ENCODE measurements at places on chromosomes 12 and 14. TPM values are rescaled to one million over a fixed set of nuclear protein-coding genes. Genes with fewer than 3 reads are reported as not detected.

- no peak for DNase-seq
Measured at GRCh38 chr12:107007411-107007810, 20.5 kb upstream of the MTERF2 start.

DNA sequence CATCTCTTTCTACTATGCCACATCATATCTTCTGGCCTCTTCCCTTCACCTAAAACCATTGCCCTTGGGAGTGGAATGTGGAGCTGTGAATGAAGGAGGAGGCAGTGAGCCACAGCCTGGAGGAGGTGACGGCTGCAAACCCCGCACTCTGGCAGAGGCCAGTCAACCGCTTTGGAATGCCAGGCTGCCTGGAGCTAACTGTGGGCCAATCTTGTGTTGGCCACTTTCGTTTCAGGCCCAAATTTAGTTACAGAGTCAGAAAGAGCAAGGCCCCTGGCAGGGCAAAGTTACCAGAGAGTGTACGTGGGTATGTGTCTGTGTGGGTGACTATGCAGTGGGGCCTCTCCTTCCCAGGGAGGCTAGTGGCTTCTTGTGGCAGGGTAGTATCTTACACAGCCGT lies 40.1 kb downstream of the CACNA1C start:
- DNase-seq: no peak

- no peak for DNase-seq
Measured at GRCh38 chr12:132023658-132024057, 73.9 kb downstream of the EP400 start.

Gene SLC15A5
- not detected for polyA plus RNA-seq

Gene PROX2
- polyA plus RNA-seq: 2.0 TPM

- DNase-seq: no peak
Measured at GRCh38 chr14:96304956-96305355, 48.9 kb downstream of the BDKRB1 start.

DNA sequence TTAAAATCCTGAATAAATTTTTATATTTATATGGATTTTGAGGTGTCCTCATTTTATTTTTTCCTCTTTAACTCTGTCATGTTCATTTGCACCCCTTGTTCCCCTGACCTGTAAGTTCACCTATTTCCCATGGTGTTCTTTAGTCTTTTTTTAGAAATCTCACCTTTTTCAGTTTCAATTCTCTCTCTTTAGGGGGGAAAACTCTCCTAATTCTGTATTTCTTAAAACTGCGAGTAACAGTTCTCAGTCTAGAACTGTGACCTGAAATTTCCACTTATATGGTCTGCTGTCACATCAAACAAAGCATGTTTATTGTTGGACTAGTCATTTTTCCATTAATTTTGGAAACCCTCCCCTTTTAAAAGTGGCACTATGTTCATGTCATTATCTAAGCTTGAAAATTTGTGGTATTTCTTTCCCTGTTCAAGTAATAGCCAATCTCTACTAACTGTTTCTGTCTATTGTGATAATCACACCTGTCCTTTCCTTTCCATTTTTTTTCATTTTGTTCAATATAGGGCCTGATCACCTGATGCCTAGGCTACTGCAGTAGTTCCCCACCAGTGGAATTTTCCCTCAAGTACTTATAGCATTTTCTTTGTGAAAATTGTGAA lies 14.0 kb upstream of the FBXO33 start:
- no peak for DNase-seq

Gene SLC6A15
- 0.32 TPM for polyA plus RNA-seq

DNA sequence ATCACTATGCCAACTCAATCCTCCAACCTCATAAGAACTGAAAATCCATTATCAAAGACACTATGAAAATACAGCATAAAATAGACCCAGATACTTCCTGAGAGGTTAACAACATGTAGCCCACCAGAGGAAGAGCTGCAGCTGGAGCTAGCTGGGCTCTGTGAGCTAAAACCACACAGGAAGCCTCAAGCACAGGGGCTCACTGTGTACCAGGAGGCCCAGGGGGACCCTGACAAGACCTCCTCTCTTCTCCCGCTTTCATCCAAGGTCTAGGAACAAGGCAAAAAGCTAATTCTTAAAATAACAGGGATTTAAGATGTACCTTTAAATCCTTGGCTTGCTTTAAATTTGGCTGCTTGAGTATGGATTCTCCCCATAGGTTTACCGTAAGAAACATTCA lies 53.6 kb downstream of the EIF2S3B start:
- no peak for DNase-seq

Gene TMEM119
- polyA plus RNA-seq: 41.0 TPM

DNA sequence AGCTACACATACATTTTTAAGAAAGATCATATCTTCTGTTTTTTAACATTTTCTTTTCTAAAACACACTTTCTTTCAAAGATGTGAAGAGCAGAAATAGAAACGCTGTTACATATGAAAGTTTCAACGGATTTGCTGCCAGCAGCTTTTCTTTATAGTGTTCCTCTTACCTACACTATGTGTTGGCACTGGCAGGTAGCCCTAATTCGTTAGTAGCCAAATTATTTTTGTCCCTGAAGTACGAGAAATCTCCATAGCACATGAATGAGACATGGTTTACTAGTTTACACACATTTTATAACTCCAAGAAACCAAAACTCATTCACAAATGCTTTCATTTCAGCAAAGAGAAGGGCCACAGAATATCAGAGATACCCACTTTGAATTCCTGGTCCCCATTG lies 6.6 kb downstream of the SOX5 start:
- DNase-seq: no peak

Gene ASCL1
- 2.8 TPM for polyA plus RNA-seq

Gene TULP3
- polyA plus RNA-seq: 38.9 TPM

- peak; percentile 78 for DNase-seq
Measured at GRCh38 chr12:94174576-94174975, 26.2 kb downstream of the PLXNC1 start.

- DNase-seq: no peak
Measured at GRCh38 chr14:25472700-25473099, 422.8 kb upstream of the STXBP6 start.

- no peak for DNase-seq
Measured at GRCh38 chr12:52390739-52391617, 5.5 kb upstream of the KRT84 start.

GRCh38 chr12:90543841-90544240 lies 411.1 kb downstream of the CCER1 start:
- DNase-seq: no peak

GRCh38 chr14:79426103-79426755 lies 785.1 kb downstream of the DIO2 start:
- DNase-seq: no peak

GRCh38 chr12:69663726-69664125 lies 35.4 kb downstream of the BEST3 start:
- DNase-seq: no peak

DNA sequence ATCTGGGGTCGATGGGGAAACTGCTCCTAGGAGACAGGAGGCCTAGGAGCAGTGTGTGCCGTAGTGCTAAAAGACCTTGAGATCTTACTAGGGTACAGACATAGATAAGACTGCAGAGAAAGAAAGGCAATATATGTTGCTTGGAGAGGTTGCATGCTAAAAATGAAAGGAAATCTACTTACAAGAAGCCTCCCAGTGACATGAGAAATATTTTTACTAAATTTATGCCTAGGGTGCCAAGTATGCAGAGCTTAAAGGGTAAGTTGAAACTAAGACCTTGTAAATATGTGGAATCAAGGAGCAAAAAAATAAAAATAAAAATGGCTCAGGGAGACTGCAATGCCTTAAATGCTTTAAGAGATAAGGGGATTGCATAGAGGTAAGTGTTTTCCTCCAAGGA lies 74.8 kb downstream of the PDE6H start:
- DNase-seq: no peak

DNA sequence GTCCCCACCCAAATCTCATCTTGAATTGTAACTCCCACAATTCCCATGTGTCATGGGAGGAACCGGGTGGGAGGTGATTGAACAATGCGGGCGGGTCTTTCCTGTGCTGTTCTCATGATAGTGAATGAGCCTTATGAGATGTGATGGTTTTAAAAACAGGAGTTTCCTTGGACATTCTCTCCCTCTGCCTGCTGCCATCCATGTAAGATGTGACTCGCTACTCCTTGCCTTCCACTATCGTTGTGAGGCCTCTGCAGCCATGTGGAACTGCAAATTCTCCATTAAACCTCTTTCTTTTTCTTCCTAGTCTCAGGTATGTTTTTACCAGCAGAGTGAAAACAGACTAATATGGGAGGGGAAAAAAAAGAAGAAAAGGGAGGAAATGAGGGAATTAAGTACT lies 22.6 kb upstream of the ARHGAP5 start:
- DNase-seq: no peak

DNA sequence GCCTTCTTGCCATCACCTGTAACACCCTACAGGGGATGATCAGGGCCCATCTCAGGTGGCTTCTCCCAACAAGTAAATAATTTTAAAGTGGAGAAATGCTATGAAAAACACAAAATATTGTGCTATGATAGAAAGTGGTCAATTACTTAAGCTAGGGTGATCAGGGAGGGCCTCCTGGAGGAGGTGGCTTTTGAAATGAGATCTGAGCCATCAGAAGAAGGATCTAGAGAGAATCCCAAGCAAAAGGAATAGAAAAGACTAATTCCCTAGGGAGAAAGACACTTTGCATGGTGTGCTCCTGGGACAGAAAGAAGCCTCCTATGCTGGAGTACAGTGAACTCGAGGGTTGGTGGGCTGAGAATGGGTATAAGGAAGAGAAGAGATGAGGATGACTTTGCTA lies 7.5 kb upstream of the C14orf132 start:
- no peak for DNase-seq

Gene SCNN1A
- polyA plus RNA-seq: 3.7 TPM

- no peak for DNase-seq
Measured at GRCh38 chr12:96198965-96199364, 4.8 kb downstream of the ELK3 start.

Gene SYCP3
- 2.0 TPM for polyA plus RNA-seq

- no peak for DNase-seq
Measured at GRCh38 chr12:121976950-121977349, 44.7 kb upstream of the BCL7A start.

Gene IFNG-AS1
- polyA plus RNA-seq: 0.26 TPM

DNA sequence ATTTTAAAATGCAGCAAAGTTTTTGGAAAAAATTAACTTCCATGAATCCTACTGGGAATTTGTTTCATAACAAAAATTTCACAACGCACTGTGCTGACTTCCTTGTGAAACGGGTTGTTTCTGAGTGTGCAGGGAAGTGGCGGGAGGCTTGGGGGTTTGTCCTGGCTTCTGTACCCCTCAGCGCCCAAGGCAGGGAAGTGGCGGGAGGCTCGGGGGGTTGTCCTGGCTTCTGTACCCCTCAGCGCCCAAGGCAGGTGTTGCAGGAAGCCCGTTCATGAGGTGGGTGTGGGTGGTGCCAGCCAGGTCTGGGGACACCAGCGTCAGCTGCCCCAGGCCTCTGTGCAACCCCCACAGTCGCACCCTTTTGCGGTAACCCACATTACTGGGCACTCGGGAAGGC lies 25.1 kb downstream of the ADGRD1 start:
- no peak for DNase-seq

GRCh38 chr12:113138826-113139225 lies 3.3 kb upstream of the RASAL1 start:
- no peak for DNase-seq

Gene LALBA
- polyA plus RNA-seq: not detected

- no peak for DNase-seq
Measured at GRCh38 chr14:85437148-85437547, 92.8 kb upstream of the FLRT2 start.

- DNase-seq: no peak
Measured at GRCh38 chr14:103095210-103095778, 769 bp downstream of the EXOC3L4 start.

DNA sequence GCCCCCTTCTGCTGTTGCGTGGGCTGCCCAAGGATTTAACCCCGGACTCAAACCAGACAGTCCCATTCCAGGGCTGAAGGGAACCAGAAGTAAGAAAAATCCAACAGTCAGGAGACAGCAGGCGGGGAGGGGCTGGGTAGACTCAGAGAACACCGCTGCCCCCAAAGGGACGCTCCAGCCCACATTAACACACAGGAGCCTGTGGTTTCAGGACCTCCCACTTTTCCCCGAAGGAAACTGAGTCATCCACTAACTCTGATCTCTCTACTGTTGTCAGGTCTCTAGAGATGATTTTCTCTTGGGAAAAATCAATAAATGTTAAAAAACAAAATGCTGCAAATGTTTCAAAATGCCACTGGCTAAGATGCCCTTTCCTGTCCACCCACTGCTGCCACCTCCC lies 41.6 kb downstream of the FBXO21 start:
- DNase-seq: no peak

Measured in left lung (tissue), 14 donors.